ENCODE measurements at places on chromosomes 2 and 18. TPM values are rescaled to one million over a fixed set of nuclear protein-coding genes. Genes with fewer than 3 reads are reported as not detected.

Gene AOX1
- 81.1 TPM for total RNA-seq

Gene REG3G
- not detected for total RNA-seq

Gene HOXD12
- not detected for total RNA-seq

Gene POTEF
- total RNA-seq, result 0.12 TPM

Gene POTEJ
- total RNA-seq, result not detected

Gene KLHL29
- total RNA-seq, result 1.5 TPM

Gene LINC00305
- total RNA-seq, result not detected

Gene ACVR1C
- 6.2 TPM for total RNA-seq

Gene ZAP70
- total RNA-seq, result not detected

Gene EVX2
- total RNA-seq, result under 0.01 TPM

Gene KCNF1
- total RNA-seq, result under 0.01 TPM

Gene ASB18
- not detected for total RNA-seq

Gene SIGLEC15
- 1.9 TPM for total RNA-seq

Gene KCNJ3
- not detected for total RNA-seq

Gene TP53I3
- total RNA-seq, result 47.4 TPM

Gene SNTG2
- total RNA-seq, result not detected

Gene FAP
- 195 TPM for total RNA-seq

Gene TDRD15
- total RNA-seq, result not detected

Gene AQP12A
- total RNA-seq, result not detected

Gene GPR155
- 3.6 TPM for total RNA-seq

Gene TRIM43
- total RNA-seq, result not detected

Gene PRSS56
- not detected for total RNA-seq

Gene CEBPZ
- 31.8 TPM for total RNA-seq

Gene TBC1D8
- total RNA-seq, result 23.6 TPM

Gene TUBA4B
- not detected for total RNA-seq

Gene ZFAND2B
- total RNA-seq, result 31.2 TPM

Gene ERMN
- total RNA-seq, result 0.73 TPM

Gene TANC1
- total RNA-seq, result 40.4 TPM

Gene SLC38A11
- 0.12 TPM for total RNA-seq

Gene CABYR
- 6.7 TPM for total RNA-seq

Gene VWC2L
- not detected for total RNA-seq

Gene CXCR2
- not detected for total RNA-seq

Measured in hair follicle dermal papilla cell (primary cell).